ENCODE measurements at places on chromosomes 4 and X.

GRCh38 chr4:102505708-102506107, 4.5 kb downstream of the NFKB1 start:
- DNase-seq, result no peak

- no peak for DNase-seq
Observed at GRCh38 chrX:23644744-23645143, 22.5 kb upstream of the PRDX4 start.

DNA sequence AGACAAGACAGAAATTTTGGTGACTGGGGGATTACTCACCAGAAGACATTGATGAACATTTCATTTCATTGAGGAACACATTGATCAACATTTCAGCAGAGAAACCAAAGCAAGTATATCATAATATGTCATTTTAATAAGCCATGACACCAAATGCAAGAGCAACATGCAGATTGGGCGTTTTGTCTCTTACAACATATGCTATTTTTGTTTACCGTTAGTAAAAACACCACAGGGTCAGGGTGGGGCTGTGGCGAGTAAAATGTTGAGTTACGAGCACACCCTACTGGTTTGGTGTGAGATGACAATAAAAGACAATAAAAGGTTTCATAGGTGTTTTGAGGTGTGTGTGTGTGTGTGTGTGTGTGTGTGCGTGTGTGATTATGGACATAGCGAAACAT, 294.5 kb downstream of the PDGFC start:
- peak; percentile 70 for DNase-seq

DNA sequence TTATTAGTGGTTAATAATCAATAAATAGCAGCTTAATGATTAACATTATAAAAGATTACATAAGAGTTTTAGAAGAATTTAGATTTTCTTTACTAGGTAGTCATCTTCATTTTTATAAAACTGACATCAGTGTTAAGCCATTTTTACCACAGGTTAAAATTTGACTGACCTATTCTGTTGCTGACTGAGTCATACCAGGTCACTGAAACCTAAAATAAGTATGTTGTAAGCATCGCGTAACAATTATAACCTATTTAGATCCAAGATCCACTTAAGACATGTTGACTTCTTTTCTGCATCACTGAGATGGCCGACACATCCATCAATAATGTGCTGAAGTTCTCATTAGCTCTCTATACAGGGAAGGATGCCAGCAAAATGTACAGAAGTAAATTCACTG, 36.7 kb downstream of the ARX start:
- DNase-seq, result no peak

- DNase-seq, result peak; percentile 6
Observed at GRCh38 chr4:142336251-142336934, 509.7 kb downstream of the INPP4B start.

GRCh38 chr4:80767944-80768343, 262.6 kb upstream of the BMP3 start:
- no peak for DNase-seq

DNA sequence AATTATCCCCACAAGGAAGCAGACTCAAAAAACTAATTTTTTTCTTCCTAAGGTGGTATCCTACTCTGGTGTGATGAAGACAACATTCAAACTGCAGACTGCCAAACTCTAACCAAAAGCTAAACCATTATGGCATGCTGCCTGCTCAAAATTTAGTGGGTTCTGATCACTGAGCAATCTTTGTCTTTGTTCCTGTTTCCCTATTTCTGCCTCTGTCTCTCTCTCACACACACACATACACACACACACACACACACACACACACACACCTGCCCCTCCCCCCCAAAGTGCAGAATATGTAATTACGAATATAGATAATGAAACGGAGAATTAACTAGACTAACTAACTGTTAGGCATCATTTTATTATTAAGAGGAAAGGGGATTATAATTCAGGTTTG, 1278.6 kb downstream of the PCDH7 start:
- DNase-seq, result no peak

- no peak for DNase-seq
Observed at GRCh38 chr4:73006286-73006990, 63.1 kb downstream of the COX18 start.

GRCh38 chr4:134201216-134202161, at the start of gene PABPC4L:
Gene PABPC4L (minus strand): TSS chr4:134201789. CDS start chr4:134201019, 770 bp downstream.
- peak; percentile 90 for DNase-seq

All from mesendoderm (in vitro differentiated cells).